ENCODE measurements at places on chromosomes 6 and 20. TPM values are rescaled to one million over a fixed set of nuclear protein-coding genes. Genes with fewer than 3 reads are reported as not detected.
A peak's percentile ranks its signal among the peaks of the same experiment; 100 is the strongest.

KIF6 gene
- total RNA-seq, result 0.83 TPM

DNA sequence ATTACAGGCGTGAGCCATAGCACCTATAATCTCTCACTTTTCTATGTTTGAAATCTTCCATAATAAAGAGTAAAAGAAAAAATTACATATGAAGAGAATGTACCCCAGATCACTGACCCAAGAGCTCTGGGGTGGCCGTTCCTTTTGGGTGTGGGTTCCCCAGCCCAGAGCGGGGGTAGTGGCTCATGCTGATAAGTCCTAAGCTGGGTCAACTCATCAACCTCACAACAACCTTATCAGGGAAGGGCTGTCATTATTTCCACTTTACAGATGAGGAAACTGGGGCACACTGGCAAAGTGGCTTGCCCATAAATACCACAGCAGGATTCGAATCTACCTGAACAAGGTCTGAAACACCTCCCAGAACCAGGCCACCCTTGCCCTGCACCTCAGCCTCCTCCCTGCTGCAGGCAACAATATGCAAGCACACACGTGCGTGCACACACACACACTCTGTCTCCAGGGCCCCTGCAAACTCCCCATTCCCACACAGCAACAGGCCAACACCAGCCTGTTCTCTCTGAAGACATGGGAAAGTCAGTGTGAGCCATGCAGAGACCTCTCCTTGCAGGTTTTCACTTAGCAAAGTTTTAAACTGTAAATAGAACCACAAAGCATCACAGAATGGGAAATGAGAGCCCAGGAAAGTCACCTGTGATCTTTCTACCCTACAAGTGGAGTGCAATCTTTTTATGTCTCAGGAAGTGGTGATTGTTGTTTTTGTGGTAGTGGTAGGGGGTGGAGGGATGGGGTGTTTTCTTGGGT is 27.7 kb downstream of the BFSP1 start:
- DNase-seq, result no peak

DNA sequence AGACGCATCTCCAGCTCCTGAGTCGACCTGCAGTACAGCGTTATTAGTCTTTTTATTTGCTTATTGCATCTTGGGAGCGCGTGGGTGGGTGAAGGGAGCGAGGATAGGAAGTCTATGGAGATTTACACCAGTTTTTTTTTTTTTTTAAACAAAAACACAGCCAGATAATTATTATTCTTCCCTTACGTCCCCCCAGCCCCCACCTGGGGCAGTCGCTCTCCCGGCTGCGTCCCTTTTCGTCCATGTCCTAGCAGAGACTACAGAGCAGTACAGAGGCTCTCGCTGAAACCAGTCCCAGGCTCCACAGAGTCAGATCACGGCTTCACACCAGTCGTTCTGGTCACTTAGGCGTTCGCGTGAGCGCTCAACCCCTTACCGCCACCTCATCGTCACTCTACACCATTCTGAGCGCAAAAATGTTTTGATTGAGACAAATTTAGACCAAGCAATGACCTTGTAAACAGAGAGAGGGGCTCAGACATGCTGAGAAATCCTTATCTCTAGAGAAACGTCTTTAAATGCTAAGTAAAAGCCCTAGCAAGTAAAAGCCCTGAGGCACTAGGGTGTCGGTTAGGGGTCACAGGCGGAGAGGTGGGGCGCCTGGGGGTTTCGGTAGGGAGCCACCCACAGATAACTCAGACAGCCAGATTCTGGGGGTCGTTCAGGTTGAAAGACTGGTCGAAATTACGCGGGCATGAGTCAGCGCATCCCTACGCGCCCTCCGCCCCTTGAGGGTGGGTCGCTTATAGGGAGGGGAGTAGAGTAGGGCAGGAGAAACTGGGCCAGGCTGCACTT is 975 bp upstream of the PPT2 start:
- peak; percentile 52 for DNase-seq

LGSN gene
- under 0.01 TPM for total RNA-seq

- DNase-seq, result no peak
These were observed 185.4 kb downstream of the ZFAND3 start for GRCh38 chr6:38004908-38005307.

DNA sequence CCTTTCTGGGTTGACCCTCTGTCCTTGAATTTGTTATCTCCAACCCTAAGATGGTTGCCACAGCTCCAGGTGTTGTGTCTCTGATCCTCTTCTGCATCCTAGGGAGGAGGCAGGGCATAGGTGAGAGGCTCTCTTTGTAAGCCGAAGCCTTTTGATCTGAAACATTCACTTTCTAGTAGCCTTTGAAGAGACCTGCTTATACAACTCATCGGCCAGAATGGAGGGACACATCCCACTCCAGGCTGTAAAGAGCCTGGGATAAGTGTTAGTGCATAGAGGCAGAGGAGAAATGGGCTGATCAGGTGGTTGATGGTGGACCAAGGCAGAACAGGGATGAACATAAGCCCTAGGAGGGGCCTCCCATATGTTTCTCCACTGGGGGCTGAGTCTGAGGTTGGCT is 137.1 kb upstream of the KCNG1 start:
- DNase-seq, result no peak

GRCh38 chr6:11869672-11870340 is 91.2 kb upstream of the ADTRP start:
- DNase-seq, result peak; percentile 96

GRCh38 chr6:10555625-10556309 is 34.6 kb downstream of the GCNT2 start:
- DNase-seq, result peak; percentile 41

- no peak for DNase-seq
These were observed 977 bp downstream of the HMGN4 start for GRCh38 chr6:26539071-26539615.

F13A1 gene
- total RNA-seq, result under 0.01 TPM

- peak; percentile 36 for DNase-seq
These were observed 411.0 kb upstream of the AGPAT4 start for GRCh38 chr6:161684731-161685475.

DNA sequence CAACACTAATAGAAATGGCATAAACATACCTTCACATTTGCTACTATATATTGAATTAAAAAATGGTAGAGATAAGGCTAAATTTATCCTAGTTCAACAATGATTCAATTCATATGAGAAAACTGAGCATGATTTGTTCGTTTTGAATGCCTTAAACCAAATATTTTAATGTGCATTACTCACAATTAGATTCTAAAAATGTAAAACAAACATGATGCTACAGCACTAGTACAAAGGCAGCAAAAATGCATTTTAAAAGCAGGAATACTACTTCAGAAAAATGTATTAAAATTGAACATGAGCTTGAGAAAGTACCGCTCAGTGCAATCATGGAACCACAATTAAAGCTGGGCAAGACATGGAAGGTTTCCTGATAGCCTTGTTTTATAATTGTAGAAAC is 195.3 kb downstream of the KCNQ5 start:
- DNase-seq, result no peak

DNA sequence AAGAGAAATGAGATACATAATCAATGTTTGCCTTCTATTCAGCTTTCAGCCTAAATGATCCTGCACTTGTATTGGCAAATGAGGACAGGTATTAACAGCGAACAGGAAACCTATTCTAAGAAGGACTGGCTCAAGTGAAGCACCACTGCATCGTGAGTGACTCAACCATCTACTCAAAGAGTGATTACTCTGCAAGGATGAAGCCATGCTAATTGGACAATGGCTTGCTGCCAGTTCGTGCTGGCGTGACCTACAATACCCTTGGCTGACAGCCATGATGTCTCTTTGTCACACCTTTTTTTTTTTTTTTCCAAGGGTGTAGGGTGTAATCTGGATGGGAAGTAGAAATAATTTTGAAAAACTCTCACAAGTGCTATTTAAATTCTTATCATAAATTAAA is 104.9 kb downstream of the GJA10 start:
- DNase-seq, result peak; percentile 42

- peak; percentile 11 for DNase-seq
These were observed 74.8 kb downstream of the HACE1 start for GRCh38 chr6:104784884-104785283.

GRCh38 chr6:33458676-33459075 is 4.3 kb downstream of the ZBTB9 start:
- no peak for DNase-seq

DNA sequence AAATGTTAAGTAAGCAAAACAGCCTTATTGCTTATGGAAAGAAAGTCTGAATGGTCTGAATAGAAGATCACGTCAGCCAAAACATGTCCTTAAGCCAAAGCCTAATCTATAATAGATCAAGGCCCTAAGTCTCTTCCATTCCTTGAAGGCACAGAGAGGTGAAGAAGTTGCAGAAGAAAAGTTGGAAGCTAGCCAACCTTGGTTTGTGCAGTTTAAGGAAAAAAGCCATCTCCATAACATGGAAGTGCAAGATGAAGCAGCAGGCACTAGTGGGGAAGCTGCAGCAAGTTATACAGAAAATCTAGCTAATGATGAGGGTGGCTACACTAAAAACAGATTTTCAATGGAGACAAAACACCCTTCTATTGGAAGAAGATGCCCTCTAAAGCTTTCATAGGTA is 29.1 kb downstream of the LRRN4 start:
- no peak for DNase-seq

Measured in fibroblast of lung (primary cell).